Mesothelial cell of epicardium (in vitro differentiated cells): ENCODE measurements at places on chromosomes 5 and 9. TPM values are rescaled to one million over a fixed set of nuclear protein-coding genes. Genes with fewer than 3 reads are reported as not detected.

The SH3RF2 gene
- total RNA-seq = 2.2 to 3.2 TPM (median 2.5 TPM) in 3 replicates

The CATSPER3 gene
- total RNA-seq = 1.1 to 1.5 TPM (median 1.4 TPM) in 3 replicates

The ABLIM3 gene
- total RNA-seq = 0.24 to 0.27 TPM (median 0.25 TPM) in 3 replicates

The LIFR gene
- total RNA-seq = 58.0 to 62.4 TPM (median 62.0 TPM) in 3 replicates

The KIF12 gene
- 3.3 to 5.2 TPM (median 4.7 TPM) in 3 replicates for total RNA-seq

The SPZ1 gene
- total RNA-seq = not detected in 3 replicates

The SLC6A19 gene
- total RNA-seq = not detected in 3 replicates

The ADGRD2 gene
- total RNA-seq = 0.62 to 0.78 TPM (median 0.63 TPM) in 3 replicates

The LECT2 gene
- total RNA-seq = not detected in 3 replicates

The FOXE1 gene
- not detected in 3 replicates for total RNA-seq

The PCDHGB3 gene
- 0.59 to 0.74 TPM (median 0.64 TPM) in 3 replicates for total RNA-seq

The MEF2C gene
- total RNA-seq = 8.4 to 9.6 TPM (median 9.1 TPM) in 3 replicates

The SLCO6A1 gene
- 5.7 to 6.2 TPM (median 5.9 TPM) in 3 replicates for total RNA-seq

The ASB6 gene
- total RNA-seq = 24.5 to 26.2 TPM (median 24.6 TPM) in 3 replicates

DNA sequence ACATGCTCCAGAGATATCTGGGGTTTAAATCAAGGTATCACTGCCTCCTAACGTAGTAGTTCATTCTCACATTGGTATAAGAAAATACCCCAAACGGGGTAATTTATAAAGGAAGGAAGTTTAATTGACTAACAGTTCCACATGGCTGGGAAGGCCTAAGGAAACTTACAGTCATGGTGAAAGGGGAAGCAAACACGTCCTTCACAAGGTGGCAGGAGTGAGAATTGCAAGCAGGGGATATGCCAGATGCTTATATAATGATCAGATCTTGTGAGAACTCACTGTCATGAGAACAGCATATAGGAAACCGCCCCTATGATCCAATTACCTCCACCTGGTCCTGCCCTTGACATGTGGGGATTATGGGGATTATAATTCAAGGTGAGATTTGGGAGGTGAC lies 1280.2 kb upstream of the C9orf72 start:
- no peak for DNase-seq

DNA sequence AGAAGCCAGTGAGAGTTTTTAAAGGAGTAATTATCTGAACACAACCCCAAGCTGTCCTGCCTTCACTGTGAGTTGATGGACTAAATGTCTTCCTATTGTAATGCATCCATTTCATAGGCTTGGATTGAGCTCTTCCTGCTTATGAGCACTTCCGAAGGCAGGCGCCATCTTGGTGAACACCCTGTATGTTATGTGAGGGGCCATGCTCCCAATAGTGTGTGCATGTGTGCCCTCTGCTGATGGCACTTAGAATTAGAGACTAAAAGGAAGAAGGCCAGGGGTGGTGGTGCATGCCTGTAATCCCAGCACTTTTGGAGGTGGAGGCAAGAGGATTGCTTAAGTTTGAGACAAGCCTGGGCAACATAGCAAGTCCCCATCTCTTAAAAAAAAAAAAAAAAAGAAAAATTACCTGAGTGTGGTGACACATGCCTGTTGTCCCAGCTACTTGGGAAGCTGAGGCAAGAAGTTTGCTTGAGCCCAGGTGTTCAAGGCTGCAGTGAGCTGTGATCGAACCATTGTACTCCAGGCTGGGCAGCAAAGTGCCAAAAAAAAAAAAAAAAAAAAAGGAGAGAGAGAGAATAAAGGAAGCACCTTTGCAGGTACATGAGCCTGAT lies 65.0 kb downstream of the C9orf152 start:
- no peak for DNase-seq

- DNase-seq = no peak
These were observed 405.0 kb upstream of the MEF2C start for GRCh38 chr5:89287964-89288363.

- no peak for DNase-seq
These were observed 10.8 kb downstream of the SLC9A3 start for GRCh38 chr5:513216-514100.

DNA sequence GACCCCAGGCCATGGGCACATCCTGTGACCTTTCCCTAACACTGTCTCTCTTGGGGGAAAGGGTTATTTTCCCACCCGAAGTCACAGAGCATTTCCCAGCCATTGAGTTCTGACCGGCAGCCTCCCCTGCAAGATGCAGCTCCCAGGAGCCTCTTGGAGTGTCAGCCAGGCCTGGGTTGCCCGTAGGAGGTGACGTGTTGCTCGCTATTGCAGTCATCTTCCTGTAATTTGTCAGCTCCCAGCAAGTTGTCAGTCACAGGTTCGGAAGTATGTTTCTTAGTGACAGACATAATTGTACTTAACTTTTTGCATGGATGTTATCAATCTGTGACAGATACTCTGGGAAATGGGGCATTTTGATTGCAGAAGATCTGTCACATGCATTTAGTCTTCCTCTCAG lies 74.5 kb downstream of the MVB12B start:
- no peak for DNase-seq

DNA sequence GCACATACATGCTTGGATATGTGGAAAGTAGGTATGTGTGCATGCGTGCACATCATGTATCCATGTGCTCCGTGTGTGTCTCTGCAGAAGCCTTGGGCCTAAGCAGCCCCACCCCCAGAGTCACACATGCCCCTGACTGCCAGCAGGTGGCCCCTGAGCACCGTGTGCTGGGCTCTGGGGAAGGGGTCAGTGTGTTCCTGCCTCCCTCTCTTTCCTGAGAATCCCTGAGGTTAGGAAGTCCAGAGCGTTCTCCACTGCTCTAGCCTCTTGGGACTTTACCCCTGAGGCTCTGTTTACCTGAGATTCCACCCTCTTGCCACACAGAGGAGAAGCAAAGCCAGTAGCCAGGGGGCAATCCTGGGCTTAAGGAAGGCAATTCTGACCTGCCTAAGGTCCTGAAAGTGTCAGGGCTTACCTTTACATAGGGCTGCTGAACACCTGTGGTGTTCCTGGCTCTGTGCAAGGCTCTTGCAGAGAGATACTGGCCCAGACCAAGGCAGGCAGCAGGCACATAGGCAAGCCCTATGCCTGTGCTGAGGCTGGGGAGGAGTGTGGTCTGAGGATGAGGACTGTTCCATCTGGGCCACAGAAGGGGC lies 207.3 kb downstream of the TMEM38B start:
- DNase-seq = peak; percentile 68

GRCh38 chr5:132787076-132787475 lies 10.0 kb upstream of the SEPTIN8 start:
- DNase-seq = no peak

DNA sequence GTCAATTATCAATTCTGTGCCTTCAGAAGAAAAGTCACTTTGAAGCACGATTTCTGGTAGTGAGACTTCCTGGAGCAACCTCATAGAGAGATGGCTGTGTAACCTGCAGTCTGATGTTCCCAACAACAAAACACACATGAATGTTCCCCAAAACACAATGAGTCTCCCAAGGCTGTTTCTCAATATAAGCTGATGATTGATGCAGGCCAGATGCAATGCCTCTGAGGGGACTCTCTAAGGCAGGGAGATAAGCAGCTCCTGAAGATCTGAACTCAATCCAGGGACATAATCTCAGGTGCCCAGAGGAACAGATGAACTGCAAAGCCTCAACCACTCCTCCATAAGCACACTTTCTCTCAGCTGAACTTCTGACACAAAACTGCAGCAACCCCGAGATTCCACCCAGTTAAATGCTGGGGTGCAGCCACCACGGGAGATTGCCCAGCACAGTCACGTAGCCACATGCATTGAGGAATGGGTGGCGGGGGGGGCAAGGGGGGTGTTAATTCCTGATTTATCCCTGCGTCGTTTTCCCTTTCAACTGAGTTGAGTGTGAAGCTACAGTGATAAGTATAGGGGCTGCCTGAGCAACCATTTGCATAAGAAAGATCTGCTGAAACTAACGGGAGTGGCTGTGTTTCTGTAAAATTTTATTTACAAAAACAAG lies 122.7 kb upstream of the RASEF start:
- no peak for DNase-seq

GRCh38 chr5:72572236-72572765 lies 65.1 kb upstream of the ZNF366 start:
- no peak for DNase-seq

DNA sequence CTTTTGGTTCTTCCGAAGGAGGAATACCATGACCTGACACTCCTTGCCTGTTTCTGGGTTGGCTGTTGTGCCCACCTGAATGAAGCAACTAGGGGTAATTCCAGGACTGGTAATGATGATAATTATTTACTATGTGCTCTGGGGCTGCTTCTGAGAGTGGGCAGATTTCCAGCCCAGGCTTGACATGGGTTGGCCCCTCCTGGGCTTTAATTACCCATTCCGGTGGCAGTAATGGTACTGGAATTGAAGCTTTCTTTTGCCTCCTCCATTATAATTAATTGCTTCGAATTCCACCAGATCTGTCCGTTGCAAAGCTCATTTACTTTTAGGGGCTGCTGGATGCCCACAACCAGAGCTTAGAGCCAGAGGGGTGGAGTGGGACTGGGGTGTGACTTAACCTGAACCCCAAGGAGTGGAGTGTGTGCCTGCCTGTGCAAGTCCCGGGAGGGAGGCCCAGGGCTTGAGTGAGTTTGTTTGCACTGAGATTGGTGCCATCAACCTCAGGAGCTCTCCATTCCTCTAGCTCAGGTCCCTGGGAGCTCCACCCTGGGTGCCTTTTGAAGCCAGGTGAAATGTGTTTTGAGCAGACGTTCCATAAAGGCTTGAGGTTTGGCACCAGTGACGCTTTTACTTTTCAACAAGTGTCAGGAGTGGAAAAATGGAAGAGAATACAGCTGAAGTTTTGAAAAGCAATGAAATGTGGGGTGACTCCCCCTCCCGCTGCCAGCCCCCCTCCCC lies 214.6 kb downstream of the PDZD2 start:
- DNase-seq = no peak

GRCh38 chr9:74672237-74672636 lies 175.1 kb downstream of the RORB start:
- no peak for DNase-seq

DNA sequence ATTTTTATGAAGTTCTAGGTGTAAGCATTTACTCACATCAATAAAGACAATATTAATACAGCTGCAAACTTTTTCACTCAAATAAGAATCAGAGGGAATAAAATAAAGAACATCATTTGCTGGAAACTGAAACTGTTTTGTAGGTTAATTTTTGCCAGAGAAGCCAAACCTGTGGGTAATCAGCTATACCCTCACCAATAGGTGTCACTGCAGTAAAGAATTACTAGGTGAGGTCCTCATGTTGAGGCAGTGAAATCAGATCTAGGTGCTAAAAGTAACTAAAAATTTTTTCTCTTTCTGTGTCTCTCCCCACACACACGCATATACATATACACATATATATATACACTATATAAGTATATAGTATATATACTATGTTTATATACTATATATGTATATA lies 1016.3 kb upstream of the SEMA6A start:
- no peak for DNase-seq

DNA sequence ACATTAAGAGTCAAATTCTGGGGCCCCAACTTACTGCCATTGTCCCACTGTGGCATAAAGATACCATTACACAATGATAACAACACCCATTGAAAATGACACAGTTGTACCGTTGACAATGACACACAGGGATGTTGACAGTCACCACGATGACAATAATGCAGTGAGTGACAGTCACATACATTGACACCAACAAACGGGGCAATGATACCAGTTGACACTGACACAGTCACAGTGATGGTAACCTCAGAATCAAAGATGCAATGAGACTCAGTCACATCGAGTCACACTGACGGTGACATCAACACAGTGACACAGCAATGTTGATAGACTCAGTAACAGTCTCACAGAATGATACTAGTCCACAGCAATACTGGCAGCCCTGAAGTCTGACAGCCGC lies 16.9 kb downstream of the CNTFR start:
- no peak for DNase-seq

GRCh38 chr5:157888814-157889532 lies 30.0 kb upstream of the CLINT1 start:
- DNase-seq = no peak

- no peak for DNase-seq
These were observed 24.2 kb upstream of the HAPLN1 start for GRCh38 chr5:83744821-83745220.

DNA sequence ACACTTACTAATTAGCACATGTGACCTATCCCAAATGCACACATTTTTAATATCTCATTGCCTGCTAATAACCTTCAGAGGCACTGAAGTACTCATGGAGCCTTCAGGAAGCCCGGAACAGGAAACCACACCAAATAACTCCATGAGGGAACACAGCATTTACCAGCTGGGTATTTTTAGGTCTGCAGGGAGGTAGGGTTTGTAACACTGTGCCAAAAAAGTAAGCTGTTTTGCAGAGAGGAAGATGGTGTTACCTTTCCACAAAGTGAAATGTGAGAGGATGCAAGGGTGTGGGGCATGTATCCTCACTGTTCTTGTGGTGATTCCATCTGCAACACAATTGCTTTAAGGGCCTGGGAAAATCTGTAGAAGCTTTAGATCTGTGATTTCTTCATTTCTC lies 64.4 kb downstream of the NUDT12 start:
- DNase-seq = no peak

- no peak for DNase-seq
These were observed 62.7 kb downstream of the ABLIM3 start for GRCh38 chr5:149203921-149204441.

GRCh38 chr9:131809941-131810344 lies 70.1 kb upstream of the RAPGEF1 start:
- no peak for DNase-seq
